ENCODE measurements at places on chromosomes 11 and 22.

DNA sequence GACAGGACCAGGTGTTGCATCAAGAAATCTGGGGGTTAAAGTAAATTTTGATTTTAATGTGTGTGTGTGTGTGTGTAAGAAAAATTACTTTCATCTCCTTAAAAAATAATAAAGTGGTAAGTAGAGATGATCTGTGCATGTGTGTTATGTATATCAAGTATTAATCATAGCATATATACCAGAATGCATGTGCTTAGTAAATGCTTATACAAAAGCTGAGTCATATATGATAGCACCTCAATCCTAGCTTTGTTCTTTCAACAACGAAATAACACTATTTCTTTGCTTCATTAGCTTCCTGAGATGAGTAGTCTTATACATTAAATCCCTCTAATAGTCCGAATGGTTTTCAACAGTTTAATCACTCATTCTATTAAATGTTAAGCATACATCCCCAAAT, 899.6 kb upstream of the ANO3 start:
- no peak for DNase-seq

DNA sequence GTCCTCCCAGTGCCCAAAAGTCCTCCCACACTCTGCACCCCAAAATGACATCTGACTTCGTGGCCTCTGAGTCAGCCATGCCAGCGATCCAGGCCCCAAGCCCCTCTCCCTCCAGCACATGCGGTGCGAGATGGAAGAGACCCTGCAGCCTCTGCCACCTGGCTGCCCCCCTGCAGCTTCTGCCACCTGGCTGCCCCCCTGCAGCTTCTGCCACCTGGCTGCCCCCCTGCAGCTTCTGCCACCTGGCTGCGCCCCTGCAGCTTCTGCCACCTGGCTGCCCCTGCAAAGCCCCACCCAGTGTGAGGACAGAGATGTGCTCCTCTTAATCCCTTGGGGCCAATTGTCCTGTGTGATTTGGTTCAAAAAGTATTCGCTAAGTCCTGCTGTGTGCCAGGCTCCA, 68.0 kb downstream of the WNT7B start:
- no peak for DNase-seq

GRCh38 chr11:68009391-68010089, 587 bp upstream of the ALDH3B1 start:
- no peak for DNase-seq

DNA sequence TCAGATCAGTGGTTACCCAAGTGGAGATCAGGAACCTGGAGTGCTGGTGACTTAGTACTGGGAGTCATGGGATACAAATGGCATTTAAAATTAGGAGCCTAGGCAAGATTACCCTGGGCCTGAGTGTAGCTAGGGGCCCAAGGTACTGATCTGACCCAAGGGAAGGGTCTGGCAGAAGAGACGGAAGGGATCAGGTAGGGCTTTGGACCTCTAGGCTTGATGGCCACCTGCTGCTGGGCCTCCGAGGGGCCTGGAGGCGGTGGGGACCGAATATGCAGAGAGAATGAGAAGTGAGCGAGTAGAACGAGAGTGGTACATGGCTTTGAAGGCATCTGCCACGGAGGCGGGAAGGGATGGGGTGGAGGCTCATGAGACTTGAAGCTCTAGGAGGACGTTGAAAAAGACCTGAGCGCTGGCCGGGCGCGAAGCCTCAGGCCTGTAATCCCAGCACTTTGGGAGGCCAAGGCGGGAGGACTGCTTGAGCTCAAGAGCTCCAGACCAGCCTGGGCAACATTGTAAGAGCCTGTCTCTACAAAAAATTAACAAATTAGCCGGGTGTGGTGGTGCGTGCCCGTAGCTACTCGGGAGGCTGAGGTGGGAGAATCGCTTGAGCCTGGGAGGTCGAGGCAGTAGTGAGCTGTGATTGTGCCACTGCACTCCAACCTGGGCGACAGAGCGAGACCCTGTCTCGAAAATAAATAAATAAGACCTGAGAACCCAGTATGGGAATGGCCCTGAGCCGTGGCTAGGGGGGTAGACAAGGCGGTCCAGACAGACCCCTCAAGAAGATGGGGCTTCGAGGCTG, 563 bp upstream of the PPIL2 start:
- DNase-seq, result no peak
